ENCODE measurements at places on chromosomes 16 and 17.

DNA sequence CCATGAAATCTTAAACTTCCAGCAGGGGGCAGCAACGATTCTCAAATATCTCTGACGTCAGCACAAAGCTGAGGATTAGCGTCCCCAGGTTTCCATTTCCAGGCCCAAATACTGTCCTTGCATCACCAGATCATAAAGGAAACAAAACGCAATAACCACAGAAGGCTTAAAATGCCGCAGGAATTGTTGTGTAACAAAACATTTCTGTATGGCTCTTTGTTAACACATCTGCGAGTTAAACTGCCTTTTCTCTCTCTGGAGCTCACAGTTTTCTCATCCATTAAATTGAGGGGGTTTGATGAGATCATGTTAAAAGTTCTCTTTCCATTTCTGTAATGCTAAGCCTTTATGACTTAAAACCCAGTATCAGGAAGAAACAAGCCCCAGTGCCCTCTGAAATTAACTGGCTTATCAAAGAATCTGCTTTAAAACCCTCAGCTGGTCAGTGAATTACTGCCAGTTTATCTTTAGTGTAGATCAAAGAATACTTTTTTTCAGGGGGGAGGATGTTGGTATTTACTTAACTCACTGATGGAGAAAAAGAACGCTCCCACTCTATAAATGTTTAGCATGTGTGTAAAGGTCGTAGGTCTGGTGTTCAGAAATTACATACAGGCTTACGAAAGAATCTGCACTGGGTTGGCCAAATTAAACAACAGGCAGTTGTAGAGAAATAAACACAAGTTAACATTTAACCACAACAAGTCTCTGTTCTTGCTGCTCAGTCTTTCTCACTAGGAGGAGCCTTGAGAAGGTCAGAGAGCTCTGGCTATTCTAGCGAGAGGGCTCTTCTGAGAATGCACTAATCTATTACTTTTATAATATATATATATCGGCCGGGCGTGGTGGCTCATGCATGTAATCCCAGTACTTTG, 10.6 kb upstream of the TERF2 start:
- DNase-seq, result peak; percentile 86

- DNase-seq, result no peak
Observed at GRCh38 chr17:75338335-75338734, 49.1 kb upstream of the SLC25A19 start.

GRCh38 chr17:36625188-36625587, 23.8 kb downstream of the MRM1 start:
- DNase-seq, result no peak

DNA sequence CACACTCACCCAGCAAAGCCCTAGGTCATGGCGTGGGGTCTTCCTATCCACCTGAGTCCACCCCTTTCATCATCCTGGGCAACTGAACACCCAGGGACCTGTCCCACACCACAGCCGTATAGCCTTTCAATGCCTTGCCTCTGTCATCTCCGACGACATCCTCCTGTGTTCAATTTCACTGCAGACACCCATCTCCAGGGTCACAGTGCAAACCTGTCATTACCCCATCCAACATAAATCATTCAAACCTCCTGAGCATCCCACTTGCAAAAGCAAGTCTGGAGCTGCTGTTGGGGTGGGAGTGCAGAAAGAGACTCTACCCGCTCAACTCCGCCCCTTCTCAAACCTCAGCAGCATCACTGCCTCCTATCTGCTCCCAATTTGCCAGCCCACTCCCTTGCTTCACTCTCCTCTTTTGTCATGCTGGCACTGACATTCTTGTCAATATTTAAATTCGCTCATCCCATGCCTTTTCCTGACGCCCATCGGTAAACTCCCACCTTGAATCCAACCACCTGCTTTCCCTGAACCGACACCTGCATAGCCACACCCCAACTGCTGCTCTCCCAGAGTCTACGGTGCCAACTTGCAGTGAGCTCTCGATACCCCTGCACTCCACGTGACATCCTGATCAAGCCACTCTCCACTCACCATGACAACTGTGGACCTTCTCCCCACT, 37.0 kb downstream of the MARF1 start:
- DNase-seq, result no peak

- DNase-seq, result peak; percentile 91
Observed at GRCh38 chr17:50479522-50480141, 972 bp downstream of the RSAD1 start.

- no peak for DNase-seq
Observed at GRCh38 chr17:16013943-16014407, 14.4 kb downstream of the TTC19 start.

DNA sequence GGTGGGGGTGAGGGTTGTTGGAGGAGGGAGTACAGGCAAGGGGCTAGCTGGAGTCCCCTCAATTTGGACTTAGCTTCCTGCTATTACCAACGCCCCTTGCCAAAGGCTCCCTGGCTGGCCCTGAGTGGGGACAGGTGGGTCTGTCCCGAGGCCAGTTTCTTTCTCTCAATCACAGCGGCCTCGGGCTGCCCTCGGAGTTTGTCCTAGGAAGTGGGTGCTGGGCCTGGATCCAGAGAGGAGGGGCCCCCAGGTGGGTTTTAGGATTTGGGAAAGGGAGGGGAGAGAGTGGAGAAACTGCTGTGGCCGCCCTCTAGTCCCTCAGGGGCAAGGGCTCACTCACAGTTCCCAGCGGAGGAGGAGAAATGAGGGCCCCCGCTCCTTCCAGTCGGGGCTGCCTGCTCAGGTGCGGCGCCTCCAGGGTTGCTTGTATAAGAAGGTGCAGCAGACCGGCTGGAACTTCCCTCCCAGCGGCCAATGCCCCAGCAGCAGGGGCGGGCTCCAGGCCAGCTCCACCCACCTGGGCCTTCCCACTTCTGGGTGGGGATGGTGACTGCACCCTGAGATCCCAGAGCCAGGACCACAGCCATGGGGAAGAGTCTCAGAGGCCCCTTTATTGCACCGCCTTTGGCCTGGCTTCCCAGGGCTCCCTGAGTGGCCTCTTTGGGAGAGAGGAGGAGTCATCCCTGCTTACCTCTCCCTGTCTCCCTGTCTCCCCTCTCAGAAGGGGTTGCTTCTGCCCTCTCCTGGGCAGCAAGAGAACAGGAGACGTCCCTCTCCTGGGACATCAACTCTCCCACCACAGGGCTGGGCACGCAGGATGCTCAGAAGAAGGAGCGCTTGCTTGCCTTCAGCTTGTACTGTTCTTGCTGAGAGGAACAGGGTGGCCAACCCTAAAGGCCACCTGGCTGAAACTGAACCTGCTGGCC, 112.0 kb upstream of the SMURF2 start:
- DNase-seq, result peak; percentile 69

- DNase-seq, result no peak
Observed at GRCh38 chr16:54385141-54385540, 98.6 kb upstream of the IRX3 start.

DNA sequence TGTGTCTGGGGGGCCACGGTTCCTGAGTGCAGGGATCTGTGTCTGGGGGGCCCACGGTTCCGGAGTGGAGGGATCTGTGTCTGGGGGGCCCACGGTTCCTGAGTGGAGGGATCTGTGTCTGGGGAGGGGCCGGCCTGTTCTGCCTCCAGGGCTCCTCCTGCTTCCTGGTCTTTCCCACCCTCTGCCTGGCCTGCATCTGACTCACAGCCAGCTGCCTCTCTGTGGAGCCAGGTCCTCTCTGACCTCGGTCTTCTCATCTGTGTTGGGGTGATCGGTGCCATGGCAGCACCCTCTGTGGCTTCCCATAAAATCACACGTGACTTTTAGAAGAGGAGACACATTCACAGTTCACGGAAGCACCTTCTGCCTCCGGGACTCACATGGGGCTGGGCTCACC, 50.3 kb downstream of the ZFPM1 start:
- DNase-seq, result no peak

GRCh38 chr17:9886141-9886930, 18.7 kb downstream of the RCVRN start:
- DNase-seq, result no peak

DNA sequence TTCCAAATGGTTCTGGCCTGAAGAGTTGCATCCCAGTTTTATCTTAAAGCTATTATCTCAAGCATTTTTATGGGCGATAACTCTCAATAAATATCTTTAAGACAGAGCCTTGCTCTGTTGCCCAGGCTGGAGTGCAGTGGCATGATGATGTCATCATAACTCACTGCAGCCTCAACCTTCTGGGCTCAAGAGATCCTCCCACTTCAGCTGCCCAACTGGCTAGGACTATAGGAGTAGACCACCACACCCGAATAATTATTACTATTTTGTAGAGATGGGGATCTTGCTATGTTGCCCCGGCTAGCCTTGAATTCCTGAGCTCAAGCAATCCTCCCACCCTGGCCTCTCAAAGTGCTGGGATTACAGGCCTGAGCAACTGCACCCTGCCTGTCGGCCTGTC, 26.1 kb upstream of the CYTH1 start:
- no peak for DNase-seq

DNA sequence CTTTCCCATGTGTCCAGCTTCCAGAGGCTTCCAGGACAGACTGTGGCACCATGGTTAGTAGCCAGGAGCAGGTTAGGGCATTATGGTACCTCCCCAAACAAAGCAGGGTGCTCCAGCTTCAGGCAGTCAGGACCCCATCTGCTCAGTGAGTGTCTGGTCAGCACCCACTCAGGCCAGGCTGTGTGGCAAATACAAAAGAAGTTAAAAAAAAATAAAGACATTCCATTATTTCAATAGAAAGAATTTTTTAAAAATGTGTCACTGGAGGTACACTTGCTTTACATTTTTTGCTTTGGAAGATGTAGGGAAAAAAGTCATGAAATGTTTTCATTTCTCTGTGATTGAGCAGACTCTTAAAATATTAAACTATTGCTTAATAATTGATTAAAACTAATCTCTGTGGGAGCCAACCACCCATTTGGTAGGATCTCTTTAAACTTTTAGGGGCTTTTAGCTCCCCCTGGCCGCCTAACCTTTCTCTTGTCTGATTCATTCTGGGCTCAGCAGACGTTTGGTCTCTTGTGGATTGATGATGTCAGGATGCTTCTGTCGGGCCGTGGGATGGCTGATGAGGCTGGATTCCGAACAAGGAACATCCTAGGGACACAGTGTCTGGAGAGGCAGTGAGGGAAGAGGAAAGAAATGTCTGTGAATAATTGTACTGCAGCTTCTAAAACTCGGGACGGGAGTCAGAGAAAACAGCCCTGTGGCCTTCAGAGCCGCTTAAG, 28.4 kb upstream of the NPTX1 start:
- no peak for DNase-seq

GRCh38 chr17:16383772-16384287, 2.9 kb downstream of the UBB start:
- DNase-seq, result no peak

DNA sequence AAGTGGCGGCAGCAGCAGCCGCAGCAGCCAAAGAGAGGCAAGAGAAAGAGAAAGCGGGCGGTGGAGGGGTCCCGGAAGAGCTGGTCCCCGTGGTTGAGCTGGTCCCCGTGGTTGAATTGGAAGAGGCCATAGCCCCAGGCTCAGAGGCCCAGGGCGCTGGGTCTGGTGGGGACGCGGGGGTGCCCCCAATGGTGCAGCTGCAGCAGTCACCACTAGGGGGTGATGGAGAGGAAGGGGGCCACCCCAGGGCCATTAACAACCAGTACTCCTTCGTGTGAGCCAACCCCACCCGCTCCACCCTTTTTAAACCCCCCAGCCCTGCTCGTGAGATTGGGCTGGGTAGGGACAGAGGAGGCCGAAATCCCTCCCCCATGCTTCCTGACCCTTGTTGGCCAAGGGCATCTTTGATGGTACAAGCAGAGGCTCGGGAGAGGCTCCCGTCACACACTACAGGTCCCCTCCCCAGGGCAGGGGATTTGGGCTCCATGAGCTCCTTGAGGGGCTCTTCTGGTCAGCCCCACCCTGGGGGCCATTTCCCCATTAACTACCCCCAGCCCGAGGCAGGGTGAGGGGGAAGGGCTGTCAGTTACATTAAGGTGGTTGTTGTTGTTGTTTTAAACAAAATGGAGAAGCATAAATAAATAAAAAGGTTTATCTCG, 4.6 kb upstream of the ATP2A1 start:
- peak; percentile 47 for DNase-seq

GRCh38 chr16:81532491-81533174, 88.0 kb downstream of the CMIP start:
- DNase-seq, result no peak

- no peak for DNase-seq
Observed at GRCh38 chr17:57718878-57719277, 26.2 kb downstream of the CCDC182 start.

DNA sequence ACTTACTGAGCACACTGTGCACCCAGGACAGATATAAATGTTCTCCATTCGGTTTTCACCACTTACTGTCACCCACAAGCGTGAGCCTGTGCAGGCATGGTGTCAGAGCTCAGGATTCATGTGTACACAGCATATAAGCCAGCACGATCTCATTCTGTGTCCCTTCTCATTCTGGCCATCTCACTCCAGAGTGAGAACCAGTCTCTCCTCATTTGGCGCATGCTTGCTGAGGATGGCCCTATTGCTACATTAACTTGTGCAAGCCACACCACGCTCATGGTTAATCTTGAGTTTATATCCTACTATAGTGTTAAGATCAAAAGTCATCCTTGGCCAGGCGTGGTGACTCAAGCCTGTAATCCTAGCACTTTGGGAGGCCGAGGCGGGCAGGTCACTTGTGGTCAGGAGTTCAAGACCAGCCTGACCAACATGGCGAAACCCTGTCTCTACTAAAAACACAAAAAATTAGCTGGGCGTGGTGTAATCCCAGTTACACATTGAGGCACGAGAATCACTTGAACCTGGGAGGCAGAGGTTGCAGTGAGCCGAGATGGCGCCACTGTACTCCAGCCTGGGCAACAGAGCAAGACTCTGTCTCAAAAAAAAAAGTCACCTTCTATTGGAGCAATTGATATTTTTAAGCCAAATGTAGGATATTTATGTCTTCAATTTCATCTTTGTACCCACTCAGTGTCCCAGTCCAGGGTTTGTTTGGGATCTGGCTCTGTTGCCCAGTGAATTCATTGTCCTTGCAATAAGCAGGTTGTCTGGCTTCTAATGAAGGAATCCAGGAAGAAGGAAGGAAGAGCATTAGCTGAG, 20.9 kb downstream of the SOCS1 start:
- no peak for DNase-seq

- DNase-seq, result no peak
Observed at GRCh38 chr16:57966204-57966771, 4.6 kb downstream of the CNGB1 start.

Measured in GM12865 (cell line).